ENCODE measurements at places on chromosomes 6 and 20.

DNA sequence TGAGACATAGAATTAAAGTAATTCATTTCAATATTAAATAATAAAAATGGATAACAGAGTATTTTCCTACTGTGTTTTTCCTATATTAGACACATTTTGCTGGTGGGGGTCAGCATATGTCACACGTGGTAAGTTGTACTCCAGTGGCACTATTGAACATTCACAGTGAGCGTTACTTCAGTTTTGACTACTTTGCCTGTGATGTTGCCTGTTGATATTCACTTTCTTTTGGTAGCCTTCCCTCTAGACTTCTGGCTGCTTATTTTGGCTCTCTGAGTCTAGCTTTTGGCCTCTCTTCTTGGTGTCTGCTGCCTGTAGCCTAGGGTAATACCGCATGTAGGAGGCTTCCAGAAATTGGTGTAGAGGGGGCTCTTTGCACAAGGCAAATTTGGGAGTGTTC lies 64.4 kb upstream of the TFB1M start:
- DNase-seq, result no peak

DNA sequence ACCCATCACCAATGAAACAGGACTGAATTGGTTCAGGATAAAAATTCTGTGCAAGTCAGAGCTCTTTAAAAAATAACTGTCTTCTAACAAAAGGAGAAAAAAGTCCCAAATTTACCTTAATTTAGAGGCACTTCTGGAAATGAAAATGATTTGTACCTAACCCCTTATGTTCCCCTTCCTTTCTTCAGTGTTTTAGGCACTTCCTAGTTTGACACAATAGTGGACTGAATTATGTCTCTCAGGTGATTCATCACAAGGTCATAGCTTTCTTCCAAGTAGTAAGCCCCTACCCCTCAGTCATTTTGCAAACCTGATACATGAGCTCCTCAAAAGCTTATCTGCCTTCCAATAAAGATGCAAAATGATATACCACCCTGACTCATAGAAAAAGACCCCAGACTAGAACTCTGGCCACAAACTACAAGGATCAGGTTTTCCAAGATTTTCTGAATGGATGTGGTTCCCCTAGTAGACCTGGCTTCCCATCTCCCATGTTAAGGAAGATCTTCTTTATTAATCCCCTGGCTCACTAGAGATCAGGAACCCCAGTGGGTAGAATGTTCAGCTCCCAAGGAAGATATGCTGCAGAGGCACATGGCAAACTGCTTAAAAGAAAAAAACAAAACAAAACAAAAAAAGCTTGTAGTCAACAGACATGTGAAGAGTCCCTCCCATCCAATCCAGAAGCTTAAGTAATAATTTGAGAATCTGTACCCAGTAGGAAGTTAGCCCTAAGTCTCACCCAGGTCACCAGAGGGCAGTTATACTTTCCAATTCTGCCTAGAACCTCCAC lies 3.6 kb downstream of the PPP1R10 start:
- DNase-seq, result peak; percentile 34

DNA sequence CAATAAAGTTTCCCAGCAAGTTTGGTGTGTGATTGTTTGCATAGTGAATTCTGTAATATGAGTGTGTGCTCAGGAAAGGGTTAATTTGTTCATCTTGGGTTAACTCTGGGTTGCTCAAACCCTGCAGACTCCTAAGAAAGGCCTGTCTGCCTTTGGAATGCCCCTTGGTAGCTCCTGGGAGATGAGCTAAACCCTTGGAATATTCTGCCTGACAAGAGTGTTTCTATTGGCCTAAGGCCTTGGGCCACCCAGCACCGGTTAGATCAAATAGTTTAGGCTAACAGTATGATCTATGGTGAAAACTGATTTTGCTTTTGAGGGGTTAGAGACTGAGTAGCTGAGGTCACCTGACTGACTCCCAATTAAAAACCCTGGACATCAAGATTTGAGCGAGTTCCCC lies 248.3 kb downstream of the GRM1 start:
- DNase-seq, result no peak

- no peak for DNase-seq
Observed at GRCh38 chr20:46803123-46804020, 91.3 kb upstream of the EYA2 start.

GRCh38 chr6:155039618-155040017 lies 44.5 kb downstream of the TIAM2 start:
- DNase-seq, result no peak

GRCh38 chr20:62461157-62461556 lies 14.6 kb downstream of the GATA5 start:
- DNase-seq, result no peak

DNA sequence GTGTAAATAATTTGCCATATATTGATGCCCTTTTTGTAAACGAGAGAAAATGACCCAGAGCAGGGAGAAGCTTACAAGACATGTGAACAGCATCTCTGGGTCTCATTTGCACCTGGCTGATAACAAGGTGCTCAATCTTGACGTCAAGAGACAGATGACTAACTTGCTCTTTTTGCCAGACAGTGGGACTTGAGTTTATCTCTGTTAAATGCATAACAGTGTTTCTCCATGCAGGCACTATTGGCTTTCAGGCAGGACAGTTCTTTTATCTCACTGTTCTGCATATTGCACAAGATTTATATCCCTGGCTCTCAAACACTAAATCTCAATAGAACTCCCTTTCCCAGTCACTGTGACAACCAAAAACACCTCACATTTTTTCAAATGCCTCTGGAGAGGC lies 56.4 kb downstream of the RFX6 start:
- no peak for DNase-seq

GRCh38 chr6:112501705-112502104 lies 154.6 kb downstream of the RFPL4B start:
- DNase-seq, result no peak

Data from CD4-positive, alpha-beta T cell treated with Interleukin-17A for 1 hour (primary cell).